Tibial artery (tissue), 4 donors: ENCODE measurements at places on chromosomes 2 and 18.

- H3K36me3 ChIP-seq, result no peaks in the 10 kb centered on the region
- H3K4me1 ChIP-seq, result peaks cover 6% of the 10 kb centered on the region
- DNase-seq, result peak; percentile 48
- H3K27ac ChIP-seq, result no peak overlapping the region
- H3K4me3 ChIP-seq, result no peak overlapping the region
Measured at GRCh38 chr2:28350791-28351285, 41.8 kb upstream of the FOSL2 start.

DNA sequence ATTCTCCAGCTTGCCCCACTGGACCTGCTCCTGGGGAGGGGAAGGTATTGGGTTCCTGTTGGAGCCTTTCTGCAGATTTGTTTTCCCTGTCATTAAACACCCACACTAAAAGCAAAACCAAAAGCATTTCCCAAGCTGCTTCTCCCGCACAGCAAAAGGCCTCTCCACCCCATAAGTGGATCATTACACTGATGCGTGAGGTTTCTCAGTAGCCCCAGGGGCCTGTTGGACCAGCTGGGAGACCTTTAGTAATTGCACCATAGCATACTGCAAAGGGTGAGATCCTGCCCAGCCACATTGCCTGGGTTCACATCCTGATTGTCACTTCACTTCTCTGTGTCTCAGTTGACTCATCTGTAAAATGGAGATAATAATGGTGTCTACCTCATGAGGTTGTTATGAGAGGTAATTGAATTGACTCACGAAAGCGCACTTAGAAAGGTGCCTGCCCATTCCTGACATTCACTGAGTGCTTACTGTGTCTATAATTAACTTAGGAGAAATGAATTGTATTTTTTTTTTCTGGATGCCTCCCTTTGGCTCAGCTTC lies 43.9 kb downstream of the TOGARAM2 start:
- H3K27ac ChIP-seq, result no peak overlapping the region
- no peaks in the 10 kb centered on the region for H3K4me1 ChIP-seq
- H3K27me3 ChIP-seq, result no peaks in the 10 kb centered on the region

GRCh38 chr2:144414324-144414845 lies 105.5 kb downstream of the ZEB2 start:
- no peaks in the 10 kb centered on the region for H3K27me3 ChIP-seq
- no peak overlapping the region for H3K4me3 ChIP-seq
- peaks cover 11% of the 10 kb centered on the region for H3K36me3 ChIP-seq
- no peak for DNase-seq
- H3K27ac ChIP-seq, result no peak overlapping the region
- H3K4me1 ChIP-seq, result peaks cover 5% of the 10 kb centered on the region

GRCh38 chr2:28391564-28392296 lies 928 bp upstream of the FOSL2 start:
- peak overlapping the region; percentile 100 for H3K27ac ChIP-seq
- peaks cover 12% of the 10 kb centered on the region for H3K36me3 ChIP-seq
- peak overlapping the region; percentile 97 for H3K4me3 ChIP-seq
- no peaks in the 10 kb centered on the region for H3K27me3 ChIP-seq
- H3K4me1 ChIP-seq, result peaks cover 8% of the 10 kb centered on the region
- DNase-seq, result peak; percentile 98

GRCh38 chr2:163155279-163155883 lies 316.8 kb upstream of the KCNH7 start:
- H3K27ac ChIP-seq, result no peak overlapping the region
- no peaks in the 10 kb centered on the region for H3K27me3 ChIP-seq
- DNase-seq, result no peak

- H3K36me3 ChIP-seq, result no peaks in the 10 kb centered on the region
- no peak overlapping the region for H3K4me3 ChIP-seq
Measured at GRCh38 chr18:22543769-22544168, 126.1 kb upstream of the CTAGE1 start.

- H3K36me3 ChIP-seq, result peaks cover 83% of the 10 kb centered on the region
- no peak overlapping the region for H3K27ac ChIP-seq
- H3K27me3 ChIP-seq, result no peaks in the 10 kb centered on the region
- no peak overlapping the region for H3K4me3 ChIP-seq
Measured at GRCh38 chr2:233444501-233444900, 90.2 kb downstream of the DGKD start.

GRCh38 chr2:67840460-67841068 lies 222.2 kb downstream of the C1D start:
- no peaks in the 10 kb centered on the region for H3K27me3 ChIP-seq
- H3K36me3 ChIP-seq, result no peaks in the 10 kb centered on the region

DNA sequence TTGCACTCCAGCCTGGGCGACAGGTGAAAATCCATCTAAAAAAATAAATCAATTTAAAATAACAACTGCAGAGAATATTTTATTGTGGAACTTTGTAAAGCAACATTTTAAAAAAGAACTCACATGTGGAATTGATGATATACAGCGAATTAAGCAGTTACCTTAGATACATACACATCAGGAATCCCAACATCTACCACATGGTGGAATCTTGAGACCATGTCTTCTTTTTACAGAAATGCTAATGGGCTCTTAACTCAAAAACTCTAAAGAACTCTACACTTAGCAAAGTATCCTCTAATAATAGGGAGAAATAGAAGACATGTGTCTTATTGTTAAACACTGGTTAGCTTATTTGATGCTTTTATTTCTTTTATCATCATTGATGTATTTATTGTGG lies 373.6 kb downstream of the CDH7 start:
- no peak overlapping the region for H3K4me3 ChIP-seq
- no peaks in the 10 kb centered on the region for H3K36me3 ChIP-seq
- no peaks in the 10 kb centered on the region for H3K4me1 ChIP-seq

DNA sequence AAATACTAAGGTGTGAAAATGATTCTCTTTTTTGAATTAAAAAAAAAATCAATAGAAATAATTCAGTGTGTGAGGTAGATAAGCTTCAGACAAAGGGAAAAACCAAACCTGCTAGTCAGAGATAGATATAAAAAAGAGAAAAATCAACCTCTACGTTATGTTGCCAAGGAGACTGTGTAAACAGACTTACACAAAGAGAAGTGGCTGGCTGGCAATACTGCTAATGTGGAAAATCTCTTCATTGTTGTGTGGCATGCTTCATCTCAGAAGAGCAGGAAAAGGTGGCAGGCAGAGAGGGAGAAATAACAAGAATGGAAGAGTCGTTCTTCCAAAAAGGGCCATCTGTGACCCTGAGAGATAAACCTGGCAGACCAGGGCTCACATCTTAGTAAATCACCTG lies 200.8 kb downstream of the SLC8A1 start:
- DNase-seq, result no peak
- no peak overlapping the region for H3K27ac ChIP-seq
- no peaks in the 10 kb centered on the region for H3K4me1 ChIP-seq
- H3K4me3 ChIP-seq, result no peak overlapping the region
- no peaks in the 10 kb centered on the region for H3K27me3 ChIP-seq

DNA sequence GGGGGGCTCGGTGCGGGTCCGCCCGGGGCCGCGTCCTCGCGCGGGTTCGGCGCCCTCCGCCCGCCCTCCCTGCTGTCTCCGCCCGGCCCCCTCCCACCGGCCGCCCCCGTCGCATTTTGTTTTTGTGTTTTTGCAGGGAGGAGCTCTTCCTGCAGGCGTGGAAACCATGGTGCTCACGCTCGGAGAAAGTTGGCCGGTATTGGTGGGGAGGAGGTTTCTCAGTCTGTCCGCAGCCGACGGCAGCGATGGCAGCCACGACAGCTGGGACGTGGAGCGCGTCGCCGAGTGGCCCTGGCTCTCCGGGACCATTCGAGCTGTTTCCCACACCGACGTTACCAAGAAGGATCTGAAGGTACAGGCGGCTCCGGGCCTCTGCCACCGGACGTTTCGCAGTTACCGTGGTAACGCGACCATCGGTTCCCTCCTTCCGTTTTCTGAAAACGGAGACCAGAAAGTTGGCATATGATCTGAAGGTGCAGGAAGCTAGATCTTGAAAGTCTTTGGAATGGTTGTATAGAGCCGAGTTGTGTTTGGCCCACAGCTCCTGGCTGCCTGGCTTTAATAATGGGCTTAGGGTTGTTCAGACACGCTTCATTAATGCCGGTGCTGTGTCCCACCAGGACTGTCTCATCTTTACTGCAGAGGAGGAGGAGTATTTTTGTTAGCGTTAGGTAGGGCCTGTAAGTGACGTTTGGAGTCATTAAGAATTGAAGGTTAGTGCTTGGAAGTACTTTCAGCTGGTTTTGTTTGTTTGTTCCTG lies 891 bp downstream of the KDM3A start:
- H3K27ac ChIP-seq, result peak overlapping the region; percentile 97
- peak overlapping the region; percentile 65 for H3K4me3 ChIP-seq
- H3K4me1 ChIP-seq, result peaks cover 39% of the 10 kb centered on the region
- DNase-seq, result peak; percentile 65
- H3K27me3 ChIP-seq, result no peaks in the 10 kb centered on the region

DNA sequence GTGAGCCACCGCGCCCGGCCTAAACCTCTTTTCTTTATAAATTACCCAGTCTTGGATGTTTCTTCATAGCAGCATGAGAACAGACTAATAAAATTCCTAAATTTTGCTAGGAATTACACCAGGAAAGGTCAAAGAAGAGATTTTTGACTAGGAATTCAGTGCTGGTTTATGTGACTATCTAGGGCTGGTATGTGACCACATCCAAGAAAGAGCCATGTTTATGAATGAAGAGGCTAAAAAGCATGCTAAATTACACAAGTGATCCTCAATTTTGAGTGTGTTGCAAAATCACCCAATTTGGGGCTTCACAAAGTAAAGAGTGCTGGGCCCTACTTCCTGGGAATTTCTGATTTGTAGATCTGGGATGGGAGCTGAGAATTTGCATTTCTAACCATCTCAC lies 123.6 kb downstream of the CSRNP3 start:
- no peaks in the 10 kb centered on the region for H3K27me3 ChIP-seq
- no peaks in the 10 kb centered on the region for H3K4me1 ChIP-seq
- DNase-seq, result no peak
- H3K27ac ChIP-seq, result no peak overlapping the region
- H3K4me3 ChIP-seq, result no peak overlapping the region
- no peaks in the 10 kb centered on the region for H3K36me3 ChIP-seq

DNA sequence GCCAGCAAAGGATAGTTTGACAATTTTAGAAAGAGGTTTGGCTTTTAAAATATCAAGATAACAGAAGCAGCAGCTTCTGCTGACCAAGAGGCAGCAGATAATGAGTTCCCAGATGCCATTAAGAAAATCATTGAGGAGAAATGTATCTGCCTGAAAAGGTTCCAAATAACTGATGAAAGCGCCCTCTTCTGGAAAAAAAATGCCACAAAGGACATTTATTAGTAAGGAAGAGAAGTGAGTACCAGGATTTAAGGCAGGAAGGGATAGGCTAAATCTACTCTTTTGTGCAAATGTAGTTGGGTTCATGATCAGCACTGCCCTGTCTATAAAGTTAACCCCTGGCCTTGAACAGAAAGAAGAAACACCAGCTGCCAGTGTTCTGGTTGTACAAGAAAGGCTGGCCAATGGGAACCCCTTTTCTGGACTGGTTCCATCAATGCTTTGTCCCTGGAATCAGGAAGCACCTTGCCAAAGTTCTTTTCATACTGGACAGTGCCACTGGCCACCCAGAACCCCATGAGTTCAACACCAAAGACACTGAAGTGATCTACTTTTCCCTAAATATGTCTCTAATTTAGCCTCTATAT lies 40.6 kb downstream of the DHX57 start:
- no peak overlapping the region for H3K27ac ChIP-seq
- H3K27me3 ChIP-seq, result no peaks in the 10 kb centered on the region
- no peak for DNase-seq
- H3K36me3 ChIP-seq, result peaks cover 14% of the 10 kb centered on the region

GRCh38 chr18:77161383-77161782 lies 28.8 kb upstream of the MBP start:
- H3K36me3 ChIP-seq, result no peaks in the 10 kb centered on the region
- H3K27ac ChIP-seq, result no peak overlapping the region
- peaks cover 26% of the 10 kb centered on the region for H3K27me3 ChIP-seq
- H3K4me3 ChIP-seq, result no peak overlapping the region

GRCh38 chr18:9428301-9428706 lies 47.0 kb upstream of the RALBP1 start:
- no peak overlapping the region for H3K27ac ChIP-seq
- no peaks in the 10 kb centered on the region for H3K4me1 ChIP-seq
- no peak for DNase-seq
- no peak overlapping the region for H3K4me3 ChIP-seq

DNA sequence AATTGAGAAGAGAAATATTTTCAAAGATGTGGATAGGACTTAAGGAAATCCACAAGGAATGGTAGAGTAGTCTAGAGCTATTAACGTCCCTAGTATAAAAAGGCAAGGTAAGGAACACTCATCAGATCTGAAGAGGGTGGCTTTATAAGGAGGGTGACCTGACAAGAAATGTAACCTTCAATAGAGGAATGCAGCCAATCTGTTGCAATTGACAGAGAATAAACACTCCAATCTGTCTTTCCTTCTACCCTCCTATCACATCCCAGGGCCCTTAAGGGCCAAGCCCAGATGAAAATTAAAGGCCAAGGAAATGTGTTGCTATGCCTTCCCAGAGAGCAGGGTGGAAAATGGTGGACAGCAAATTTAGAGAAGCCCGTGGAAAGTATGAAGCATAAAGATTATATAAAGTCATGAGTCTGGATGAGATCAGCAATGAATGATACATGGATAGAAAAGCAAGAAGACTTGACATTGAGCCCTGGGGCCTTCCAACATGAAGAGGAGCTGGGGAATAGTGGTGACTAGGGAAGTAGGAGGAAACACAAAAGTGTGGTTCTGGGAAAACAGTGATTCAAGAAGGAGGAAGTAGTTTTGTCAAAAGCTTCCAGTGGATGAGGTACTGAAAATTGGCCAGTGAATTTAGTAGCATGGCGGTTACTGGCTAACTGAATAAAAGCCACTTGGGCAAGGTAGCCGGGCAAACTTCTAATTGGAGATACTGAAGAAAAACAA lies 270.6 kb upstream of the TANK start:
- no peaks in the 10 kb centered on the region for H3K4me1 ChIP-seq
- H3K4me3 ChIP-seq, result no peak overlapping the region
- H3K27ac ChIP-seq, result no peak overlapping the region
- no peaks in the 10 kb centered on the region for H3K36me3 ChIP-seq

DNA sequence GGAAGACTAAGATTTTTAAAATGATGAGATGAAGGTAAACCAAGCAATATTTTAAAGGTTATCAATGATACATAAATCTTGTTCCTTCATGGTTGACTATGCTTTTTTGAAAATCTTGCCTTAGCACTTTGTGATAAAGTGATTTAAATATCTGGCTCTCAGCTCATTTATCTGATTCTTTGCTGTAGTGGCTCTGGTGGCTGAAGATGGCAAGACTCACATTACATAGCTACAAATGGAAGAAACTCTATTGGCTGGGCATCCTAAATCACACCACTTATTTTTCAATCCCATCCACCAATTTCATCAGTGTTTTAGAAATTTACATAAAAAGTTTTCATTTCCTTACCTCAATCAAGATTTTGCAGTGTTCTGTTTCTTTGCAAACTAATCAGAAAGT lies 16.6 kb upstream of the APCDD1 start:
- H3K27ac ChIP-seq, result no peak overlapping the region
- no peak for DNase-seq
- H3K4me1 ChIP-seq, result no peaks in the 10 kb centered on the region
- H3K27me3 ChIP-seq, result no peaks in the 10 kb centered on the region
